Retina (tissue), 1 donor: ENCODE measurements at places on chromosomes 1 and 21.
A peak's percentile ranks its signal among the peaks of the same experiment; 100 is the strongest.

DNA sequence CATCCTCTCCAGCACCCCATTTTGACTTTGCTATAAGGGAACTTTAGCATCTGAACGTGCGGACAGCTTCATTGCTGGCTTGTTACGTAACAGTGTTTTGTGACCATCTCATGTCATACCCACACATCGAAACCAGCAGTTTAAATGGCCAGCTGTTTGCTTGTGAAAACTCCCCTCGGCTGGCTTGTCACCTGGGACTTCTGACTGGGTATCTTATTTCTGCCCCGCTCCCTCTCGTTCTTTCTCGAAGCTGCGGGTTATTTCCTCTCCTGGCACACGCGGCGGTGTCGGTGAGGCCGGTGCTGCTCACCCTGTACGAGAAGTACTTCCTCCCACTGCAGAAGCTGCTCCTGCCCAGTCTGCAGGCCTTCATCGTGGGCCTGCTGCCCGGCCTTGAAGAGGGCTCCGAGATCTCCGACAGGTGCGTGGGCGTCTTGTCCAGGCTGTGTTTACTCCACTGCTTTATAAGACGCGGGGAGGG lies 43.5 kb downstream of the DOP1B start:
- DNase-seq: no peak

DNA sequence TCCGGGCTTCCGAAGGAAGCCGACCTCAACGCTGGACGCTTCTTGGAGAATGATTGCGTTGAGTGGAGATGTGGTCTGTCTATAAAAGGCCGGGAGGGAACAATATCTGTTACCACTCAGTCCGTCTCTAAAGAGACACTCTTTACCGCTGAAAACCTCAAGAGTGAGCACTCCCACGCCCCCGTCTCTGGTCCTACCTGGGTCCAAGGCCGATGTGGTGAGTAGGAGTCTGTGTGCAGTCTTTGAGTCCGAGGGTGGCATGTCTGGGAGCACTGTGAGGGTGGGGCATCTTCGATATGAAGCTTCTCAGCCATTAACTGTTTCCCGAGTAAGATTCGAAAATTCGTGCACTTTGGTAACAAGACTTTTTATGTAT lies 576 bp downstream of the ZFP69 start:
- DNase-seq: no peak

DNA sequence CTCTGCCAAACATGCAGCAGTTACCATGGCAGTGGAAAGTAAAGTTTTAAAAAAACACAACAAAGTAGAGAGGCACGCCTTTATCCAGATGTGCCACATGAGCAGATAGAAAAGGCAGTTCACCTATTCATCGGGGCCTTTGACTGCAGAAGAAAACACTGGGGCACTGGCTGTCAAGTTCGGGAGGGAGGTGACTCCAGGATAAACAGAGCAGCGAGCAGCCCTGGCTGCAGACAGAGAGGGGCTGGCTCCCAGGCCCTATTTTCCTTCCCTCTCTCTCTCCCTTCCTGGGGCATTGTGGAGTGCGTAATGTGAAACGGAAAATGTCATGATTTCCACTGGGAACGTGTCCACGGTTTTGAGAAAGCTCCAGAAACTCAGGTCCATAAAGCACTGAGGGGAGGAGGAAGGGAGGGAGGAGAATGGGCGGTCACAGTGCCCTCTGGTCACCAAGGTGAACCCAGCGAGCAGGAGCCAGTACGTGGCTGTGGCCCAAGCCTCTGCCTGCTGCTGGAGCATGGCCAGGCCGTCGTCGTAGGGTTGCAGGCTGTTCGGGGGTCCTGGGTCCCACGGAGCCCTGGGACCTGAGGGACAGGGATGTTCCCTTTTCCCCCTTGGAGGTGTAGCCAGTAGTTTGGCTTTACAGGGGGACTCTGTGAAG lies 114.7 kb upstream of the IRF2BP2 start:
- no peak for DNase-seq

DNA sequence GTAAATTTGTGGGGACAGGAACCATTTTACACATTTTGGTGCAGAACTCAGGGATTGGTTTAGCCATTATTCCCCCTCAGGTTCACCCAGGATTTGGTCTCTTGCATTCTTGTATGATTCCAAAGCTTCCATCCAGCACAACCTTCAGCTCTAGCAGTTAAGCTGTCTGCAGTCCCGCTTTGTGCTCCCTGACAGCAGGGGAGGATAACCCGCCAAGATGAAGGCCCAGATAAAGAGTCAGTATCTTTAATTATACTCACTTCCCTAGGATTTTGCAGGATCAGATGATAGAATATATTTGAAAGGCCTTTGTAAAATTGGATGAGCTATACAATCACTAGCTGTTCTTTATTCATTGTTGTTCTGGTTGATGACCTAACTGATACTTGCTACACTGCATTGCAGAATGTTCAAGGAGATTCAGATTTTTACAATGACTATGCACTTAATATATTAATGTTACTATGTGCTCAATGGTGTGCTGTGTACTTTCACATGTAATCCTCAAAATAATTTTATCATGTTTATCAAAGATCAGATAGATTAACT lies 49.8 kb downstream of the SLC16A1 start:
- DNase-seq: no peak

GRCh38 chr1:9749361-9749760 lies 74.4 kb downstream of the CLSTN1 start:
- DNase-seq: no peak

DNA sequence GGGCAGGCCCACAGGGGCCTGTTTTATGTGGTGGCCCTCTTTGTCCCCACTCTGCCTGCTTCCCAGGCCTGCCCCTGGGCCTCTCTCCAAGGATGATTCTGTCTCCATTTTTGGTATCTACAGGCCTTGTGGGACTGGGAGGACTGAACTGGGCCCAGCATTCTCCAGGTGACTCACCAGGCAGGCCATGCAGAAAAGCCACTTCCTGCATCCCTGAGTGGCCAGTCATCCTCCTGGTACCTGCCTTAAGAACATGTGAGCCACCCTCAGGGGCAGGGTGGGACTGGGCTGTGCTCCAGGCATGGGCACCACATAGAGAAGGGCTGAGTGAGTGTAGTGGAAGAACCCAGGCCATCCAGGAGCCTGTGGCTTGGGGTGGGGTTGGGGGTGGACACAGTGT lies 20.0 kb upstream of the BCAR3 start:
- no peak for DNase-seq

- DNase-seq: no peak
Measured at GRCh38 chr1:225299624-225300023, 128.2 kb downstream of the LBR start.

- DNase-seq: peak; percentile 23
Measured at GRCh38 chr1:59815892-59816291, 1.1 kb downstream of the HOOK1 start.

DNA sequence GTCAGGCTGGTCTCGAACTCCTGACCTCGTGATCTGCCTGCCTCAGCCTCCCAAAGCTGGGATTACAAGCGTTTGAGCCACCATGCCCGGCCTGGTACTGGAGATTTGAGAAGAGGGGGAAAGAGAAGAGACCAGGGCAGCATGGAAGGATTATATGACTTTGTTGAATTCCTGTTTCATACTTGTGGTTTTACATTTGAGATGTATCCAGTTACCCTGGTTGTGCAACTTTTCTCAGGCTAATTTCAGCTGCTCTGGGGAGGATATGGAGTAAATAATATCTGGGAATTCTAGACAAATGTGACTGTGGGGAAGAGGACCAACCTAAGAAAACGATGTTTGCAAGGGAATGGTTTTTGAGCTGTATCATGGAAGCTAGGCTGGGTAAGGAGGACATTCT lies 89.5 kb upstream of the GREM2 start:
- no peak for DNase-seq

GRCh38 chr1:17004466-17005364 lies 7.0 kb downstream of the ATP13A2 start:
- DNase-seq: no peak

DNA sequence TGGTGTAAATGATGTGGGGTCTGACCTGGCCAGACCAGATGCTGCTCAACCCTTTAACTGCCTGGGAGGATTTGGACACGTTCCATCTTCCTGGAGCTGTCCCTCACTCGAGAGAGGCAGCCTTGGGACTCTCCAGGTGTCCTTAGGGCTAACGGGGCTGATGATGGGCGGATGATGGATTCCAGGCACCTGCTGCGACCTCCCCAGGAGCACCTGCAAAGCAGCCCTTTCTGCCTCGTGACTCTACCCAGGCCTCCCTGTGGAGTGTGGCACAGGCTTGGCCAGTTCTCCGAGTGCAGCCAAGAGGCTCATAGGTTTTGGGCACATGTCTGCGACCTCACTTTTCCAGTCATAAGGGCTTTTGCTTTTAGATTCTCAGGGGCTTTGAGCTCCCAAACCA lies 12.3 kb upstream of the TRIM17 start:
- DNase-seq: no peak

GRCh38 chr1:53735261-53735660 lies 3.7 kb downstream of the GLIS1 start:
- no peak for DNase-seq

DNA sequence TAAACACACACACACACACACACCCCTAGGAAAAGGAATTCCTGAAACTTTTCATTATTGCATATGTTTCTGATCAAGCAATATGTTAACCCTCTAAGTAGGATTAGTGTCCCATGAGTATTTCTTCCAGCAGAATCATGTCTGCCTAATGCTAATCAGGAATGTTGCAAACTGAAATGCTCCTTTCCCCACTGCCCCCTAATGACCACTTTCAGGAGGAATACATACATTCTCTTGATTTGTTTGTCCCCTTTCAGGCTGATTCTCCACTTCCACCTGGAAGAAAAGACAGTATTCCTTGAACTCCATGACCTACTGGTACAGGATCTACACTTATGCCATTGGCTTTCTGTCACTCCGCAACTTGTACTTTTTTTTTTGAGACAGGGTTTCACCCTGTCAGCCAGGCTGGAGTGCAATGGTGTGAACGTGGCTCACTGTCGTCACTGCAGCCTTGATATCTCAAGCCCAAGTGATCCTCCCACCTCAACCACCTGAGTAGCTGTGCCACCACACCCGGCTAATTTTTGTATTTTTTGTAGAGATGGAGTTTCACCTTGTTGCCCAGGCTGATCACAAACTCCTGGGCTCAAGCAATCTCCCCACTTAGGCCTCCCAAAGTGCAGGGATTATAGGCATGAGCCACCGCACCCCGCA lies 56.7 kb downstream of the LRIG2 start:
- no peak for DNase-seq

GRCh38 chr1:231074046-231074445 lies 34.0 kb upstream of the FAM89A start:
- DNase-seq: no peak

GRCh38 chr1:36122062-36123030 lies 2.7 kb downstream of the COL8A2 start:
- no peak for DNase-seq

DNA sequence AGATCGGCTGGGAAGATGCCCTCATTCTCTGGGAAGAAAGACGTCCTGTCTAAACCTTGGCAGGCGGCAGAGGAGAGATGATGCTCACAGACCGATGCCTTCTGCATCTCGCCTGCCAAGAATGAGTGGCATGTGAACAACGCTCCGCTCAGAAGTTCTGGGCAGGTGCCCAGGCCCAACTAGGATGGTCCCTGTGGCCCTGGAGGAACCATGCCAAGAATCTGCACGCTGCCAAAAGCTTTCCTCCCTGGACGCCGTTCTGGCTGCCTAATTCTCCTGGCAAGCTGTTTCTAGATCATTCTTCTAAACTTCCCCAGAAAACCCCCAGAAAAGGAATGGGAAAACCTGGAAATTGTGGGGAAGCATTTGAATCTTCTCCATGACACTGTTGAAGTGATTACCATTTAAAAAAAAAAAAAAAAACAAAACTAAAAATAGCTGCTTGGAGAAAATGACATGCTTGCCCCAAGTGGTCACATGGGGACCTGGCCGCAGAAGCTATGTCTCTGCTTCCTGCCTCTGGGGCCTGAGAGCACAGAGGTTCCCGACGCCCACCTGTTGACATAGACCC lies 440.9 kb downstream of the PRDM2 start:
- no peak for DNase-seq

GRCh38 chr1:22704440-22705067 lies 6.1 kb upstream of the EPHB2 start:
- peak; percentile 88 for DNase-seq

GRCh38 chr1:74729741-74730478 lies 2.9 kb downstream of the CRYZ start:
- no peak for DNase-seq

DNA sequence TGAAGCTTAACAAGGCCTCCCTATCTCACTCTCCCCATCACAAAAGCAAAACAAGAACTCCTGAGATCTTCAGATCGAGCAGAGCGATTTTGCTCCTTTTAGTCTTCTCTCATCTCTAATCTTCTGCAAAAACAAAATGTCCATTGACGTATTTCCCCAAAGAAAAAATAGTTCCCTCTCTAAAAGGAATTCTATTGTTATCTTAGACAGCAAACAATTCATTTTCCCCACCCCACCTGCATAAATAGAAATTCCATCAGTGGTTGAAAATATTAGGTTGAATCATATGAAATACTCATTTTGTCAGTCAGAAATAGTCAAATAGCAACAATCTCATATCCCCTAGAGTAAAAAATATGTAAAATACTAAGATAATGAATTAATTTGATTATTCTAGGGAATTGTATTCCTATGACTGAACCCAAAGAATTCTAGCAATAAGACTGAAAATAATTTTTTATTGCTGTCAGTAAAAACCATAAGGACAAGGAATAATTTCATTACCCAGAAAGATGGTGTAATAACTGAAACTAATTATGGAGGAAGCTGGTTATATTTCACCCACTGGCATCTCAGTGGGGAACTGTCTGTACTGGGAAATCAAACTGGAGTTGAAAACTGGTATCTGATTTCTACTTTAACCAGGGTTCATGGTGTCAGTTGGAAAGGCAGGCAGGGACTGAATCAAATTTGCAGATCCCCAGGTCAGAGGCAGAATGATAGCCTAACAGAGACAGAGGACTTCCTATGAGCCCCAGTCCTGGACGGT lies 51.3 kb downstream of the RHOU start:
- DNase-seq: no peak

DNA sequence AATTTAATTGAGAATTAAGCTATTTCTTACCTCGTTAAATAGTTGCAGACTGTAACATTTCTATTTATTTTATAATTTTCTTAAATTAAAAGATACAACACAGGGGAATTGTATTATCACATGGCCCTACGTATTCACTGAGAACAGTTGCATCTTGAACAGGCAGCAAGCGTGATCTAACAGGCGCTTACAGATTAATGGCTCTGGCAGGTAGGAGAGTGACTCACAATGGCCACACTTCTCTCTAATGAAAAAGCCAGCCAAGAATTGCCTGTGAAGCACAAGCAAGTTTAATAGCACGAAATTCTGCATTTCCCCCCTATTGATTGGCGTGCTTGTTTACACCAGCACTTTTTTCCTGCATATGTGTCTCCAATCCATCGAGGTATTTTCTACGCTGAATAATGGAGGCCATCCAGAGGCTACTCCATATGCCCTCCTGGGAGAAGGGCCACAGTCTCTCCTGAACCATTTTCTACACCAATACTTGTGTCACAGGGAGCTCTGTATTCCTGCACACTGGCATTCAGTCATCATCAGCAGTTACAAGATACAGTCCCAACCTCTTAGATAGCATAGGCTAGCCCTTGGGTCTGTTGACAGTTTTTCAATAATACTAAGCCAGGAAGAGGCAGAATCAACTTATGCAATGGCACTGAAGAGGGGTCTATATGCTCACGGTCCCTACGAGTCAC lies 150.6 kb upstream of the PLD5 start:
- no peak for DNase-seq

- DNase-seq: no peak
Measured at GRCh38 chr1:60541831-60542532, 468.4 kb upstream of the C1orf87 start.
